ENCODE measurements at places on chromosomes 12 and 14. TPM values are rescaled to one million over a fixed set of nuclear protein-coding genes. Genes with fewer than 3 reads are reported as not detected.

GRCh38 chr14:95268350-95268749, 51.4 kb downstream of the CLMN start:
- no peaks in the 10 kb centered on the region for H3K36me3 ChIP-seq
- DNase-seq, result no peak
- peaks cover 18% of the 10 kb centered on the region for H3K4me1 ChIP-seq
- no peak overlapping the region for H3K4me3 ChIP-seq
- no peak overlapping the region for H3K27ac ChIP-seq

DNA sequence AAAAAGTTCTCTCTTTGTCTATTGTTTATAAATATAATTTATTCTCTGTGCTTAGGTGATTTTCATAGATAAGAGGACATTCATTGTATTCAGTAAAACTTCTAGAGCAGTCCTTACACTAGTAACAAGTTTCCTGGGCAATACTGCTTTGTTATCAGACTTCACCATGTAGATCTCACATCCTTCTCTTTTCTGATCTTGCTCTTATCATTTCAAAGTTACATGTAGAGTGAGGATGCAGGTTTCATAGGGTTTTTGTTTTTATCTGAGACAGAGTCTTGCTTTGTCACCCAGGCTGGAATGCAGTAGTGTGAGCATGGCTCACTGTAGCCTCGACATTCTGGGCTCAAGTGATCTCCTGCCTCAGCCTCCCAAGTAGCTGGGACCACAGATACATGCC, 789.5 kb downstream of the DIO2 start:
- H3K4me1 ChIP-seq, result peaks cover 2% of the 10 kb centered on the region
- no peak for DNase-seq
- H3K4me3 ChIP-seq, result no peak overlapping the region
- H3K27me3 ChIP-seq, result no peaks in the 10 kb centered on the region
- no peaks in the 10 kb centered on the region for H3K36me3 ChIP-seq

GRCh38 chr12:50375802-50376201, 20.6 kb downstream of the FAM186A start:
- no peak overlapping the region for H3K27ac ChIP-seq
- DNase-seq, result no peak

DNA sequence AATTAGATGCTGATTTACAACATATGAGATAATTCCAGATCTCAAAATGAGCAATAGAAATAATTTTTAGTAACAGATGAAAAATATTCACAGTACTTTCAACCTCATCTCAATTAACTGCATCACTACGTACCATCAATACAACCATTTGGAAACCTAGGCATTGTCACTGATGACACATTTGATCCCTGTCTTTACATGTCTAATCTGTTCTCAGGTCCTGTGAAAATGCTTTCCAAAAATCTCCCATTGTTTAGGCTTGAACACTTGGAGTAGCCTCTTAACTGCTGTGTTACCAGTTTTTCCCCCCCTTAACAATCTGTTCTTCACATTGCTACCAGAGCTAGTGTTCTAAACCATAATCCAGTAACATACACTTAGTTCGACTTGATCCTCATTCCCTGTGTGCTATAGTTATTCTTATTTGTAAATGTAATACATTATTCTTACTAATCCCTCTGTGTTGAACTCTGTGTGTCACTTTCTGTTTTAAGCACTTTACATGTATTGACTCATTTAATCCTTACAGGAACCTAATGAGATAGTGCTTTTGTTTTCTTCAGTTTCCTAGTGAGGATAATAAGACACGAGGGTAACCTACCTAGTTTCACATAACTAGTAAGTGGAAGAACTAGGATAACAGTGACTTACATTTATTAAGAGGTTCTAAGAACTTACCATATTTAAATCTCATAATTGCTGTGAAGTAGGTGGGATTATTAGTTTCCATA, 41.7 kb downstream of the LARP4 start:
- H3K27me3 ChIP-seq, result no peaks in the 10 kb centered on the region
- no peak overlapping the region for H3K27ac ChIP-seq
- DNase-seq, result no peak
- H3K4me3 ChIP-seq, result no peak overlapping the region
- H3K4me1 ChIP-seq, result no peaks in the 10 kb centered on the region

DNA sequence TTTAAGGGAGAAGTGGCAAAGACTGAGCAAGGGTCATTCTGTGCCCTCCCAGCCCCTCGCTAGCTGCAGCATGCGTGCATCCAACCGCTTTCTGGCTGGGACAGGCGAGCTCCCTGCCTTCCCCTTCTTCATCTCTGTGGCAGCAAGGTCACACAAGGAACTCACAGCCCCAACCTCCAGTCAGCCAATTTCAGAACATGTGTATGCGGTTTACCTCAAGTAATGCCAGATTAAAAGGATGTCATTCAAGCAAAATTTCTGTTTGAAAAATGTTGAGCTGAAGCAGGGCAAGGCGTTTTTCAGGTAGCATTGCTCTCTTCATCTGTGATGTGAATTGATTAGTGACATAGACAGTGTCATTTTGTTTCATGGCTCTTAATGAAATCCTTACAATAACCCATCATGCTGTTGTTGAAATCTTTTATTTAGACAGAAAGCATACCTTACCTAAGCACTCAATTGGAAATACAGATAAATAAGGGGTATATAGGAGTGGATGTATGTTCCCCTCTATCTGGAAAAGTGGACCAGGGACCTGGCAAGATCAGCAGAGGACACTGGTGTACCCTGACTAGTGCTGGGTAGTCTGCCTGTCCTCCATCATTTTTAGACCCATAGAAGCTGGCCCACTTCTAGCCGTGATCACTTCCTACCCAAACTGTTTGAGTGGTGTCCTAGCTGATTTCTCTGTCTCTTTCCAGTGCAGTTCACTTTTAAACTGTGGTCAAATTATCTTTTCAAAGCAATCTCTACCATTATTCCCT, 82.8 kb upstream of the NEDD1 start:
- no peaks in the 10 kb centered on the region for H3K36me3 ChIP-seq
- H3K27ac ChIP-seq, result no peak overlapping the region
- H3K4me1 ChIP-seq, result no peaks in the 10 kb centered on the region
- no peaks in the 10 kb centered on the region for H3K27me3 ChIP-seq
- no peak overlapping the region for H3K4me3 ChIP-seq

DNA sequence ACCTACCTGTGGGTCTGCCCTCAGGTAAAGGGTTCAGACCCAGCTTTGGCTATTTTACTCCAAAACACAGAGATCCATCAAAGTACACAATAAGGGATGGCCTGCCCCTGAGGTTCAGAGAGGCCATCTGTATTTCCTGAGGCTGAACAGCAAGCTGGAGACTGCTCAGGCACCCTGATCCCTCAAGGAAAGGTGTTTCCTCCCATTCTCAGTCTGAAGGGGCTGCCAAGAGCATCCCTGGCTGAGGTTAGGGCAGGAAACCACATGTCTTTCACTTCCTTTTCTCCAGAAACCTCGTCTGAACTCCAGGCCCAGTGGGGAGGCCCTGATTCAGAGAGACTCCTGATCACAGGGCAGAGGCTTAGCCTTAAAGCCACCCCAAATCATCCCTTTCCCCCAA, 1.5 kb downstream of the RILPL1 start:
- H3K27me3 ChIP-seq, result peaks cover 3% of the 10 kb centered on the region
- H3K27ac ChIP-seq, result peak overlapping the region; percentile 57
- H3K4me1 ChIP-seq, result peaks cover 31% of the 10 kb centered on the region
- H3K36me3 ChIP-seq, result peaks cover 29% of the 10 kb centered on the region
- no peak overlapping the region for H3K4me3 ChIP-seq
- DNase-seq, result peak; percentile 66

- H3K27me3 ChIP-seq, result no peaks in the 10 kb centered on the region
- no peaks in the 10 kb centered on the region for H3K4me1 ChIP-seq
- DNase-seq, result no peak
- no peak overlapping the region for H3K27ac ChIP-seq
Observed at GRCh38 chr14:87343652-87344051, 649.3 kb downstream of the GALC start.

DNA sequence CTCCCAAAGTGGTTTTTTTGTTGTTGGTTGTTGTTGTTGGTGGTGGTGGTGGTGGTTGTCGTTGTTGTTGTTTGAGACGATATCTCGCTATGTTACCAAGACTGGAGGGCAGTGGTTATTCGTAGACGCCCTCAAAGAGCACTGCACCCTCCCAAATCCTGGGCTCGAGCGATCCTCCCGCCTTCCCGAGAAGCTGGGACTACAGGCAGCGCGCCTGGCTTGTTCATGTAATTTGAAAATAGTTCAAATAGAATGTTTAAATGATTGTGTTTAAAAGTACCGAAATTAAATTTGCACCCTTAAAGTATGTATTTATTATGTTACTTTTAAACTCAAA, 439 bp upstream of the ANAPC5 start:
- no peak for DNase-seq
- H3K27me3 ChIP-seq, result no peaks in the 10 kb centered on the region
- H3K27ac ChIP-seq, result peak overlapping the region; percentile 82
- peaks cover 12% of the 10 kb centered on the region for H3K4me1 ChIP-seq

DNA sequence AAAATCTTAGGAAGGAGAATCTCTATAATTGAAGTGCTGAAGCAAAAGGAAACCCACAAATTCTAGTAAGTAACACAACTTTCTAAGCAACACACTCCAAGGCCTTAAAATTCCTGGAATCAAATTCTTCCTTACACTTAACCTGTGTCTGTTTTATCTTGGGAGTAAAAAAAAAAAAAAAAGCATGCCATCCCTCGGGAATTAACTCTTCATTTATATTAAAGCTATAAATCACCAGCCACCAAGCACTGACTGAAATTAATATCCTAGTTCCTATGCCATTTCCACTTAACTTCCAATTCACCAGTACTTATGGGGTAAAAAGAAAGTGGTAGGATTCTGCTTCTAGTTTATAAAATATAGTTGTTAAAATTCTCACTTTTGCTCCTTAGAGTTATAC, 238.1 kb downstream of the SLC25A21 start:
- no peak for DNase-seq
- no peaks in the 10 kb centered on the region for H3K4me1 ChIP-seq
- no peaks in the 10 kb centered on the region for H3K36me3 ChIP-seq

- no peak for DNase-seq
- no peaks in the 10 kb centered on the region for H3K27me3 ChIP-seq
- H3K4me3 ChIP-seq, result no peak overlapping the region
- H3K4me1 ChIP-seq, result peaks cover 9% of the 10 kb centered on the region
- H3K27ac ChIP-seq, result no peak overlapping the region
Observed at GRCh38 chr14:24422261-24422660, 7.2 kb downstream of the CBLN3 start.

DNA sequence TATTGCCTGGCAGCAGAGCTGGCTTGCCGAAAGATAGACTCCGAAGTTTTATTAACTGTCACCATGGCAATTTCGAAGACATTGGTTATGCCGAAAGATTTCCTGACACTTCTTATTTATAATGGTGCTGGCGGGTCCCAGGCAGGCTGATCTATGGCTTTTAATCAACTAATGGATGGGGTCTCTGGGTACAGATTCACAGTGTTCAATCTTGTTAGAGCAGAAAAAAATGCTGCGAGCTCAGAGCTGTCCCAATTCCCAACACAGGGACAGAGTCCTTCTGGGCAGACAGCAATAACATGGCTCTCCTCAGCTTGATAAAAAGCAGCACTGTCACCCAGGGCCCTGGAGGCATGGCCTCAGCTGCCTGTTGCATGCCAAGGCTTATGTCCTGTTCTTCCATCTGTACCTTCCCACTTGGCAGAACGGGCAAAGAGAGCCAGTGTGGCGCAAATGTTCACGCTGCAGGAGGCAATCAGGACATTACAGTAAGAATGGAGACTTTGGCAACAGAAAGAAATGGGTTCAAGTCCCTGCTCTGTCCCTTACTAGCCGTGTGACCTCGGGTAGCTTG, 228.2 kb upstream of the PWP1 start:
- peaks cover 2% of the 10 kb centered on the region for H3K4me1 ChIP-seq
- no peak for DNase-seq
- H3K36me3 ChIP-seq, result no peaks in the 10 kb centered on the region
- H3K27ac ChIP-seq, result no peak overlapping the region
- peaks cover 2% of the 10 kb centered on the region for H3K27me3 ChIP-seq

GRCh38 chr12:92445253-92446082, 257.3 kb upstream of the PLEKHG7 start:
- H3K27ac ChIP-seq, result peak overlapping the region; percentile 64
- no peaks in the 10 kb centered on the region for H3K36me3 ChIP-seq
- DNase-seq, result peak; percentile 84
- peaks cover 16% of the 10 kb centered on the region for H3K4me1 ChIP-seq
- no peaks in the 10 kb centered on the region for H3K27me3 ChIP-seq
- H3K4me3 ChIP-seq, result no peak overlapping the region

- no peak overlapping the region for H3K4me3 ChIP-seq
- H3K27ac ChIP-seq, result peak overlapping the region; percentile 87
- H3K36me3 ChIP-seq, result no peaks in the 10 kb centered on the region
- peaks cover 48% of the 10 kb centered on the region for H3K4me1 ChIP-seq
- H3K27me3 ChIP-seq, result no peaks in the 10 kb centered on the region
- DNase-seq, result peak; percentile 88
Observed at GRCh38 chr12:57452181-57452936, 2.7 kb upstream of the INHBE start.

- H3K36me3 ChIP-seq, result peaks cover 3% of the 10 kb centered on the region
- H3K27me3 ChIP-seq, result peaks cover 2% of the 10 kb centered on the region
- peaks cover 5% of the 10 kb centered on the region for H3K4me1 ChIP-seq
- H3K27ac ChIP-seq, result no peak overlapping the region
Observed at GRCh38 chr14:71688576-71688975, 243.7 kb upstream of the RGS6 start.

DNA sequence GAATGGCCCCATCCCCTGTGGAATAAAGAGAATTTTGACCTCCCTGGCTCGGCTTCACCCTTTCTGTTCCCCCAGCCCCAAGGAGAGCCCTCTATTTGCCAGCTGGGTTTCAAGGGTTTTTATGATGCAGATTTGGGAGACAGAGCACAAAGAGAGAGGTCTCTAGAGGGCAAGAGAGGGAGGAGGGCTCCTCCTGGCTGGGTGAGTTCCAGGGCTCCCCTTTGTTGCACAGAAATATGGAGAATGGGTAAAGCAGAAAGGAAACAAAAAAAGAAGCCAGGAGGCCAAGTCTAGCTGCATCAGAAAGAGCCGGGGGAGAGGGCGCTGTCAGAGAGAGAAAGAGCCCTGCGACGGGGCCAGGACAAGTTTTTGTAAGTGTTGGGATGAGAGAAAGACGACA, 319.6 kb upstream of the RTL1 start:
- DNase-seq, result no peak
- peaks cover 54% of the 10 kb centered on the region for H3K4me1 ChIP-seq
- no peaks in the 10 kb centered on the region for H3K36me3 ChIP-seq
- H3K27ac ChIP-seq, result no peak overlapping the region
- H3K4me3 ChIP-seq, result no peak overlapping the region

TEX52 gene
- not detected for total RNA-seq

CELA1 gene
- total RNA-seq, result not detected

KRT77 gene
- total RNA-seq, result not detected

GPN3 gene
- total RNA-seq, result 18.0 TPM

OR10G2 gene
- not detected for total RNA-seq

IRAK3 gene
- total RNA-seq, result 7.8 TPM

KRT85 gene
- total RNA-seq, result not detected

Data from muscle of leg (tissue), 16 donors.